ENCODE measurements at places on chromosomes 1 and 21.

- DNase-seq: no peak
Observed at GRCh38 chr1:228494970-228495853, 8.0 kb downstream of the RNF187 start.

DNA sequence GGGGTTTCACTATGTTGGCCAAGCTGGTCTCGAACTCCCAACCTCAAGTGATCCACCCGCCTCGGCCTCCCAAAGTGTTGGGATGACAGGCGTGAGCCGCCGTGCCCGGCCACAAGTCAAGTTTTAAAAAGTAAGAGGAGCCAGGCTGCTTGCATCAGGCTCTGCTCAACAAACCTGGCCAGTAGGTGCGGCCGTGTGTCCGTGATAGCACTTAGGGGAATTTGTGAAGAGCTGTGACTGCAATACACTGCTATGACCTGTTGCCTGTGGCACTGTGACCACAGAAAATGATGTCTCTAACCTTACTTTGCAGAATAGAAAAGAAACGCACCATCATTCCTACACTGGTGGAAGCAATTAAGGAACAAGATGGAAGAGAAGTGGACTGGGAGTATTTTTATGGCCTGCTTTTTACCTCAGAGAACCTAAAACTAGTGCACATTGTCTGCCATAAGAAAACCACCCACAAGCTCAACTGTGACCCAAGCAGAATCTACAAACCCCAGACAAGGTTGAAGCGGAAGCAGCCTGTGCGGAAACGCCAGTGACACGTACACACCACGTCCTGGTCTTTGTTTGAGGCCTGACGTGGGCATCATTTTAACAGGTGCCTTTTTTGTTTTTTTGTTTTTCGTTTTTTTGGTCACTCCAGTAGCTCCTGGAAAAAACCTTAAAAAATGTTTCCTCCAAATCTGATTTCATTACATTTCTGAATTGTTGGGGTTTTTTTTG is 16.7 kb downstream of the C1orf174 start:
- no peak for DNase-seq

DNA sequence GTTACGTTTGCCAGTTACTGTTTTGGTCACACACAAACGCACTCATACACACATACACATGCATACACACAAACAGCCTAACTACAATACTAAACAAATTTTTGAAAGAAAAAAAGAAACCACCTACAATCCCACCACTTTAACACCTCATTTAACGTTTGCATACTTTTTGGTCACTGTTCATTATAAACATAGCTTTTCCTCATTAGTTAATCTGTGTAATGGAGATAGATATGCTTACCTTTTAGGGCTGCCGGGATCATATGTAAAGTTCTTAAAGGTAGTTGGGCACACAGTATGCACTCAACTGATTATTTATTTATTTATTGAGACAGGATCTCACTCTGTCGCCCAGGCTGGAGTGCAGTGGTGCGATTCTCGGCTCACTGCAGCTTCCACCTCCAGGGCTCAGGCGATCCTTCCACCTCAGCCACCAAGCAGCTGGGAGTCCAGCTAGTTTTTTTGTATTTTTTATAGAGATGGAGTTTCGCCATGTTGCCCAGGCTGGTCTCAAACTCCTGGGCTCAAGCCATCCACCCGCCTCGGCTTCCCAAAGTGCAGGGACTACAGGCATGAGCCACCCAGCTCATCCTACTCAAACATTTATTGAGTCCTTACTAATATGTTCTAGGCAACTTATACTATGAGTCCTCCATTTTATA is 677 bp upstream of the BCL10 start:
- no peak for DNase-seq

DNA sequence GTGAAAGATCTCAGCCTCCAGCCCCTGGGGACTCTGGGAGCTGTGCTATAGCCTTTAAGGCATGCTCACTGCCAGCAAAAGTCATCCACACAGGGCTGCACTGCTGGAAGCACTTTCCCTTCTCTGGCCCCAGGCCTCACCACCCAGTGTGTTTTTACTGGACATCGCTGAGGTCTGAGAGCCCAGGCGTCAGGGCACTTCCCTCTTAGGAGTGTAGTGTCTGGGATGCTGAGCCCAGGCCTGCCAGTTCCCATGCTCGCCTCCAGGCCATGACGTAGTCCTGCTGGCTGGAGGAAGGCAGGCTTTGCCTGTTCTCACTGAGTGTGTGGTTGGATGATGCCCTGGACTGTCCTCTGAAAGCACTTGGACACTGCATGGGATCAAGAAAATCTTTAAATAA is 101.2 kb downstream of the GDAP2 start:
- DNase-seq: peak; percentile 91

DNA sequence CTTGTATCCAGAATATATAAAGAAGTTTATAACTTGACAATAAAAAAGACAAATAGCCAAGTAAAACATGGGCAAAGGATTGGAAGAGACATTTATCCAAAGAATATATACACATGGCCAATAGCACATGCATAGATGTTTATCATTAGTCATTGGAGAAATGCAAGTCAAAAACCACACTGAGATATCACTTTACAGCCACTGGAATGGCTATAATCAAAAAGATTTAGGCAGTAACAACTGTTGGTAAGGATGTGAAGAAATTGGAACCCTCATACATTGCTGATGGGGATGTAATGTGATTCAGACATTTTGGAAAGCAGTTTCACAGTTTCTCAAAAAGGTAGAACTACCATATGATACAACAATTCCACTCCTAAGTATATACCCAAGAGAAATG is 51.1 kb downstream of the SLC44A5 start:
- DNase-seq: peak; percentile 54

Data from fibroblast of gingiva (primary cell).